G401 (cell line): ENCODE measurements at places on chromosomes 5 and 9. TPM values are rescaled to one million over a fixed set of nuclear protein-coding genes. Genes with fewer than 3 reads are reported as not detected.

The CER1 gene
- total RNA-seq = not detected in 2 replicates

The ANKRD20A1 gene
- total RNA-seq = 0.41 TPM in 1 of 2 replicates, not detected in the other

The ALDOB gene
- not detected in 2 replicates for total RNA-seq

The MSMP gene
- not detected in 2 replicates for total RNA-seq

The EIF4E1B gene
- not detected in 2 replicates for total RNA-seq

The BSPRY gene
- total RNA-seq = 0.64 TPM in 1 of 2 replicates, not detected in the other

The SLC6A7 gene
- not detected in 2 replicates for total RNA-seq

The PHYHD1 gene
- total RNA-seq = 13.8 and 17.6 TPM in 2 replicates

The ZDHHC11 gene
- 5.4 and 6.0 TPM in 2 replicates for total RNA-seq

The BARX1 gene
- total RNA-seq = not detected in 2 replicates

The STKLD1 gene
- 0.37 and 1.1 TPM in 2 replicates for total RNA-seq

The PFN3 gene
- not detected in 2 replicates for total RNA-seq

The OR13C5 gene
- not detected in 2 replicates for total RNA-seq

The PCDHA6 gene
- total RNA-seq = not detected in 2 replicates

The TEX48 gene
- total RNA-seq = not detected in 2 replicates

The ZDHHC11B gene
- 0.31 TPM in 1 of 2 replicates, not detected in the other for total RNA-seq
